Calu3 (cell line): ENCODE measurements at places on chromosomes 6 and 20. TPM values are rescaled to one million over a fixed set of nuclear protein-coding genes. Genes with fewer than 3 reads are reported as not detected.

DNA sequence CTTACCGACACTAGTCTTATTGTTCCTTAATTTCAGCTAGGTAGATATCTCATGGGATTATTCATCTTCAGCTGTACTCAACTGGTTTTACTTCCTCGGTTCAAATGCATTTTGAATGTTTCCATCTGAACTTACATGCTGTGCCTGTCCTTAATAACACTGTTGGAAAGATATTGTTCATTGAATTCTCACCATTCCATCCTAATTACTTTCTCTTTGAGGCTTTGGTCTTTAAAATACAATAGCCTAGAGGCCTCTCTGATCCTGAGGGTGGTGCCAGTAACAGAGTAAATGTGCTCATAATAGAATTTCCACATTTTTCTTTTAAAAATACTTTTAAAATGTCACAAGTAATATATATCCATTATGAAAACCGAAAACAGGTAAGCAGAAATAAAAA, 54.0 kb downstream of the IL20RA start:
- peaks cover 30% of the 10 kb centered on the region for H3K4me1 ChIP-seq
- H3K27me3 ChIP-seq, result no peaks in the 10 kb centered on the region
- H3K27ac ChIP-seq, result no peak overlapping the region
- no peak for DNase-seq
- H3K4me3 ChIP-seq, result no peak overlapping the region
- H3K36me3 ChIP-seq, result peaks cover 9% of the 10 kb centered on the region

GRCh38 chr6:111773501-111774345, 99.5 kb downstream of the FYN start:
- no peak overlapping the region for H3K4me3 ChIP-seq
- no peak for DNase-seq
- H3K27me3 ChIP-seq, result no peaks in the 10 kb centered on the region
- no peak overlapping the region for H3K27ac ChIP-seq
- H3K4me1 ChIP-seq, result peaks cover 55% of the 10 kb centered on the region

DNA sequence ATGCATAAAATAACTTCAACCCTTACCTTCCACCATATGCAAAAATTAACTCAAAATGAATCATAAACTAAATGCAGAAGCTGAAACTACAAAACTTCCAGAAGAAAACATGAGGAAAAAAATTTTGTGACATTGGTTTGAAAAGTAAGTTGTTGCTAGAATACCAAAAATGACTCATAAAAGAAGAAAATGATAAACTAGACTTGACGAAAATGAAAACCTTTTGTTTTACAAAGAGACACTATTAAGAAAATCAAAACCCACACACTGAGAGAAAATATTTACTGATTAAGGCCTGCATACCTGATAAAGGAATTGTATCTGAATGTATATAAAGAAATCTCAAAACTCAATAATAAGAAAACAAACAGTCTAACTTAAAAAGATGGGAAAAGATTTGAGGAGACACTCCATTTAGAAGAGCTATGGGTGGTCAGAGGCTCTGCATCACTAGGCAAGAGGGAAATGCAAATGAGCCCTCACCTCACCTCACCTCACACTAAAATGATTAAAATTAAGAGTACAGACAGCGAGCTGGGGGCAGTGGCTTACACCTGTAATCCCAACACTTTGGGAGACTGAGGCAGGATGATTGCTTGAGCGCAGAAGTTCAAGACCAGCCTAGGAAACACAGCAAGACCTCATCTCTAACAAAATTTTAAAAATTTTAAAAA, 97.6 kb upstream of the CST7 start:
- H3K36me3 ChIP-seq, result no peaks in the 10 kb centered on the region
- no peak overlapping the region for H3K4me3 ChIP-seq
- no peak for DNase-seq
- peaks cover 30% of the 10 kb centered on the region for H3K27me3 ChIP-seq
- H3K4me1 ChIP-seq, result no peaks in the 10 kb centered on the region

DNA sequence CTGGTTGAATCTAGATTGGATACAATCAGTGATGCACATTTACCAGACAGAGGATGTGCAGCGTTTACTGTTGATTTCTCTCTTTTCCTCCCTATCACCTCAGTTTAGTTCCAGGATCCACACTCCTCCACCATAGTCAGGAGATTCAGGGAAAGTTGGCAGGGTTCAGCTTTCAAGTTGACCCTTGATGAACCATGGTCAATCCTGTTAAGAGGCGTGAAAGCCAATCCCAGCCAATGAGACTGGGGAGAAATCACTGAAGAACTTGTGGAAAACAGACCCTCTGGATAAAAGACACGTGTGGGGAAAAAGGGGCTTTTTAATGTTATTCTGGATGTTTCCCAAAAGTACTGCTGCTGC, 19.2 kb upstream of the SCP2D1 start:
- H3K36me3 ChIP-seq, result peaks cover 6% of the 10 kb centered on the region
- H3K27me3 ChIP-seq, result peaks cover 10% of the 10 kb centered on the region
- DNase-seq, result no peak
- H3K4me3 ChIP-seq, result peak overlapping the region; percentile 73
- H3K4me1 ChIP-seq, result no peaks in the 10 kb centered on the region

DNA sequence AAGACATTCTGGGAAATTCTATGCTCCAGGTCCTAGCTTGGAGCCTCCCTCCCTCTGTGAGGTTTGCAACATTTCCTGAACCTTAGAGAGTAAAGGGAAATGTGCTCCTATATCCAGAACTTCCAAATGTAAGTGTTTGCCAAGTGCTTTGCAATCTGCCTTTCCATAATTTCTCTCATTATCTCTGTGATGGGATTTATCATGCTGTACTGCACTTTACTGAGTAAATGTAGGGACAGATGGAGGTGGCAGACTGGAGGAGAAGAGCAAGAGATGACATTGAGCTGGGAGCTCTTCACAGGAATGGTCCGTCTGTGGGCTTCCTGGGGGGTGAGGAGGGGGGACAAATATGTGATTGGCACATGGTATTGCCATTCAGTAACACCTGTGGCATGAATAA, 184.3 kb downstream of the SOX4 start:
- no peak overlapping the region for H3K27ac ChIP-seq
- no peaks in the 10 kb centered on the region for H3K36me3 ChIP-seq
- no peak for DNase-seq

DNA sequence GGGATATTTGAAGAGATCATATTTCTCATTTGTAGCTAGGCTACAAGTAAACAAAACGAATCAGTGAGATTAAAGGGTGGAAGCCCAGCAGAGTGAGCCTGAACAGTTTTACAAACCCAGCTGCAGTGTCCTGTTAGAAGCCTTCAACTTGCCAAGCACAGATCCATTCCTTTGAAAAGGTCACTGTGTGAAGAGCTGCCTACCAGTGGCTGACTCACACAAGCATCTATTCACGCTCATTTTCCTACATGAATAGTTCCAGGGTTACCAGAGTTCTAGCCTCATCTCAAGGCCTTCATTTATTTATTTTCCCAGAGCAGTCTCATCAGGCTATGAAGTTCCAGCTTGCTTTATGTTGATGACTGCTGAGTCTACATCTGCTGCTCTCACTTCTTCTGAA, 25.7 kb upstream of the MLIP start:
- H3K27ac ChIP-seq, result no peak overlapping the region
- no peak overlapping the region for H3K4me3 ChIP-seq
- H3K27me3 ChIP-seq, result no peaks in the 10 kb centered on the region
- DNase-seq, result no peak
- no peaks in the 10 kb centered on the region for H3K36me3 ChIP-seq

GRCh38 chr20:8360035-8360434, 228.0 kb downstream of the PLCB1 start:
- no peak for DNase-seq
- no peak overlapping the region for H3K4me3 ChIP-seq
- H3K36me3 ChIP-seq, result no peaks in the 10 kb centered on the region
- H3K27me3 ChIP-seq, result no peaks in the 10 kb centered on the region
- H3K27ac ChIP-seq, result no peak overlapping the region

GRCh38 chr20:50182346-50182745, 8.3 kb upstream of the CEBPB start:
- H3K36me3 ChIP-seq, result peaks cover 22% of the 10 kb centered on the region
- no peak overlapping the region for H3K4me3 ChIP-seq
- H3K4me1 ChIP-seq, result peaks cover 29% of the 10 kb centered on the region
- H3K27me3 ChIP-seq, result no peaks in the 10 kb centered on the region

DNA sequence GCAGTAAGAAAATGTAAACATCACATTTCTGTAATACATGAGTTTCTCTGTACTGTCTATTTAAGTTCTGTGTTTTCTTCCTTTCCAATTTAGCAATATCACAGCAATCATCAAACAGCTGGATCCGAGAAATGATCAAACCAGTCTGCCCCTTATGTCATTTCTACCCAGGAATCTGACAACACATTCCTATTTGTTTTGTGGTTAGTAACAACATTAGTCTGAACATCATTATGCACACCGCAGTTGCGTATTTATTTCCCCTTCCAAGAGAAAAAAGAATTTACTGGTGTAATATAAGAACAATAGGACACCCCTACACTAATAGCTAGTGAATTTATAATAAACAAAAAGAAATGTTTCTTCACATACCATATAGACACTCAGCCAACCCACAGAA, 179.5 kb downstream of the BTBD9 start:
- no peaks in the 10 kb centered on the region for H3K4me1 ChIP-seq
- no peak for DNase-seq
- no peak overlapping the region for H3K4me3 ChIP-seq
- H3K27me3 ChIP-seq, result no peaks in the 10 kb centered on the region
- no peak overlapping the region for H3K27ac ChIP-seq

DNA sequence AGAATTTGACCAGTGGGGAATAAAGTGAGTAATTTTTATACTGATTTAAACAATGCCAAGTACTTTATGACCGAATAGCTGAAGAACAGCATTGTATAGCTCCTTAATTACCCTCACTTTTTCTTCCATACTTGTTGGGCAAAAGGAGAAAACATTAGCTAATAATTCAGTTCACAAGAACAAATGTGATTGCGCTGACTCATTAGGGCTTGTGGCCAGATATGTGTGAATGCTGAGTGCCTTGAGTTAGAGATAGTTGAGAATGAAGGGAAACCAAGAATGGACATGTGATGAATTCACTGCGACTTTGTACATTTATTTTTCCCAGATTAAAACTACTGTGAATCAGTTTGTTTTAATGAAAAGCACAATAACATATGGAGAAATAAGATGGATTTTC, 669.4 kb downstream of the TFAP2A start:
- no peaks in the 10 kb centered on the region for H3K36me3 ChIP-seq
- no peaks in the 10 kb centered on the region for H3K4me1 ChIP-seq
- no peak for DNase-seq
- no peak overlapping the region for H3K4me3 ChIP-seq
- H3K27ac ChIP-seq, result no peak overlapping the region

DNA sequence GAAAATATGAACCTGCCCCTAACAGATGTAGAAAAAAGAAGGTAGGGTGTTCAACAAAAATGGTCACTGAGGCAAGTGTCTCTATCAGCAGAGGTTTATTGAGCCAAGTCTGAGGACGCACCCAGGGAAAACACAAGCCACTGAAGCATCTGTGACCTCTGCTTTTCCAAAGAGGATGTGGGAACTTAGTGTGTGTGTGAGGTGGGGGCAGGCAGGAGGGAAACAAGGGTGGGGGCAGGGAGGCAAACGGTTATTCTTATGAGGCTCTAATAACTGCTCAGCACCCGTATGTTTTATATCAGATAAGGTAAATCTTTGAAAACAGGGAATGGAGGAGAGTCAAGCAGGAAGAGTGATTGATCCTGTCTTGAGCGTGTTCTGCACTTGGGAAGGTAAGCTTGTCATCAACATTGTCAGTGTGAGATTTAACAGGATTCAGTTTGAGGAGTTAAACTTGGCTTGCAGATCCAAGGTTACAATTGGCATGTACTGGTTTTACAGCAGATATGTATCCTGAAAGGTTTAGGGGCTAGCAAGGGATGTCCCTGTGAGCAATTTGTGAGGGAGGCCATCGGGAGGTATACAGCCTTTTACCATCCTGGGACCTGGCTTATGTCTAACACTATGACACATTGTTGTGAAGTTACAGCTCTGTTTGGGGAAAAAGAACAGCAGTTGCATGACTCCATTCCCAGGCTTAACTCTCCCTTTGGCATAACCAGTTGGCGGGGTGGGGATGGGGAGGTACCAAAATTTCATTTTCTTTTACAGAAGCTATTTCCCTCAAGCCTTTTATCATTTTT, 33.7 kb downstream of the NINL start:
- peaks cover 4% of the 10 kb centered on the region for H3K36me3 ChIP-seq
- no peak overlapping the region for H3K27ac ChIP-seq
- no peaks in the 10 kb centered on the region for H3K27me3 ChIP-seq
- no peak for DNase-seq

- H3K27ac ChIP-seq, result no peak overlapping the region
- no peaks in the 10 kb centered on the region for H3K27me3 ChIP-seq
- peaks cover 42% of the 10 kb centered on the region for H3K4me1 ChIP-seq
- peaks cover 18% of the 10 kb centered on the region for H3K36me3 ChIP-seq
These were observed 3.8 kb upstream of the TUBB1 start for GRCh38 chr20:59015411-59015810.

Gene TSPO2
- not detected in 2 replicates for total RNA-seq

Gene XPO5
- 106 and 131 TPM in 2 replicates for total RNA-seq

Gene ZSWIM3
- 5.2 and 6.1 TPM in 2 replicates for total RNA-seq

Gene APCDD1L
- not detected in 2 replicates for total RNA-seq

Gene RNF217
- 15.4 and 16.4 TPM in 2 replicates for total RNA-seq

Gene GJA1
- 147 and 211 TPM in 2 replicates for total RNA-seq
